HepG2 (cell line): ENCODE measurements at places on chromosomes 6 and 20.

DNA sequence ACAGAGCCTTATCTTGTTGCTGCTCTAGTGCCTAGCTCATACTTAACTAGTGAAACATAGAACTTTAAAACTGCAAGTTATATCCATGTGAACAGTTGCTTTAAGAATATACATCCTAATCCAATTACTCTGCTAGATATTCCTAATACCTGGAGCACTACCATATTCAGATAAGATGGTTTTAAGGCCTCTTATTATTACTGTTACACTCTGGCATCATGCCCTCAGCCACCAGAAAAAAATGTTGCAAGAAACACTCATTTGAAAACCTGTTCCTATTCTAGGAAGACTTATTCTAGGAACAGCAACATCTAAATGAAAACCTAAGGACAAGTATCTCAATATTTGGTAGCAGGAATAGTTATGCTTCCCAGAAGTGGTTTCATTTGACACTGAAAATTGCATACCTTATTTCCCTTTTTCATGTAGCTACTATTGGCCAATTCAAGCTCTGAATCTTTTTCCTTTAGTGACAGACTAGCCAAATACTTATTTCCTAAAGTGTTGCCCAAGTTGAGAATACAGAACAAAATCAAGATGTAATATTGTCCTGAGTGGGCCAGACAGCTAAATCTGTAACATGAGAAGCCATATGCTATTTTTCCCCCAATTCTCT lies 4.8 kb upstream of the MTFR2 start:
- DNase-seq: no peak

- DNase-seq: no peak
These were observed 9.5 kb downstream of the SIRPG start for GRCh38 chr20:1648101-1648500.

DNA sequence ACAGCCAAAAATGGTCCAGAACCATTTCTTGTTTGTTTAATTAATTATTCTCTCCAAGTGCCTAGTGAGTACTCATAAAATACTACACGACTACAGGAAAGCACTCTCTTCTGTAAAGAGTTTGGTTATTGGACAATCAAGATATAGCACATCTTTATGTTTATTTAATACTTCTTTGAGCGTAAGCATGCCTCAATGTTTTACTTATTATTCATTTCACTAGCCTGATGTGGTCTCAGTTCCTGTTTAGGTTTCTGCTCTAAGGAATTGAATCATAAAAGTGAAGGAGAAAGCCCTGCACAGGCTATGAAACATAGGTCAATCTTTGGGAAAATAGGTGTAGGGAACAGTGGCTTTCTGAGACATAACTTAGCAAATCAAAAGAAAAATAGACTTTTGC lies 45.9 kb upstream of the AIG1 start:
- no peak for DNase-seq

DNA sequence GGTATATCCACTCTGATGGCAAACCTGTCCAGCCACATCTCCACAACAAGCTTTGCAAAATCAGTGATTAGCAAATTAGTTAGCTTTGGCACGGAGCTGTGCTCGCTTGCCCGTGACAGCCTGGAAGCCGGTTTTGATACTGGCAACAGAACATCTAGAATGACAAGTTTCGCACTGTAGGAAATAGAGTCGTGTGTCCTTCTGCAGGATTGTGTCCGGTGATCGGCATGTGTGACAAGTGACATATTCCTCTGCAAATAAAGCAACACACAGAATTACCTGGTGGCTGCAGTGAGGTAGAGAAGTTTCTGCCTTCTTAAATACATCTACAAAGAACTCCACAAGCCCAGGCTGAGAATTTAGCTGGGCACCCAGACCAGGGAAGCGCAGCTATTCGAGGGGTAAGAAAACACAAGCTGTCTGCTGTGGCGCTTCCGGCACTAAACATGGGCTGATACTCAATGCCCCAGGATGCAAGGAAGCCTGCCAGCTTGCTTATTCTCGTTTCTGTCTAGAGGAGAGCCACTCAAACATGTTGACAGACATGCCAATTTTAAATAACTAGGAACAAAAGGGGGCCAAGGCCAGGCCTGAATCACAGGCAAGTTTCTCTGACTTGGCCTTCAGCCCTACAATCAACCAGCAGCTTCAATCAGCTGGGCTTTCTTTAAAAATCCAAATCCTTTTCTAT lies 22.2 kb downstream of the EIF2S2 start:
- DNase-seq: no peak
